ENCODE measurements at places on chromosomes 3 and 15.

DNA sequence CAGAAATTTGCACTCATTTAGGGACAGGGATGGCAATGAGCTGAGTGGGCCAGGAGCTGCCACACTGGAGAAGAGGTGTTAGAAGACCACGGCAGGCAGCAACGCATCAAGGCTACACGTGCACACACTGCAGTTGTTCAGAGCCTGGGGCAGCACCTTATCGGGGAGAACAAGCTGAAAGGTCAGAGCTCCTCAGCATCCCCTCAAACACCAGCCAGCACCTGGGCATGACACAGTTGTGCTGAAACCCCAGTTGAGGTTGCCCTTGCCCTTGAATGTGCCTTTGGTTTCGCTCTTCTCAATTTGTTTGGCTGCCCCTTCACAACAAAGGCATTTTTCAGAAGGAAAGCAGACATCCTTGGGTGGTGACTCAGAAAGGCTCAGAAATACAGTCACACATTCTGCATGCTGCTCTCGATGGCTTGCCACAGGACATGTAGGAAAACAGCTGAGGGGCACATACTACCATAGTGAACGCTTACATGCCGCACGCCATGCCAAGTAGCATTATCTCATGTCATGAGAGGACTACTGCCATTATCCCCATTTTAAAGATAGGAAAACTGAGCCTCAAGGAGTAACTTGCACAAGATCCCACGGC is 57.6 kb downstream of the ST8SIA2 start:
- no peak for DNase-seq

DNA sequence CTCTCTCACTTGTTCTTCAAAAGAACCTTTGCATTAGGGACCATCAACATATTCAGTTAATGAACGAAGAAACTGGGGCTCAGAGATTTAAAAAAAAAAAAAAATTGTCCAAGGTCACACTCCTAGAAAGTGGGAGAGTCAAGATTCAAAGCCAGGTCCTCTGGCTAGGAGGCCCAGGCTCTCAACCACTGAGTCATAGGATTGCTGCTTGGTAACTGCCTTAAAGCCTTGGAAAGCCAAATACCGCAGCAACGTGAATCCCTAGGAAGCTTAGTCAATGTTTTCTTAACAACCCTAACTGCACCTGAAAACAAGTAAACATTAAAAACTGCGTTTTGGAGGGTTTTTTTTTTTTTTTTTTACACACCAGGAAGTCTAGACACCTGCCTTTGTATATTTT is 156.8 kb downstream of the WNT5A start:
- DNase-seq, result peak; percentile 46

DNA sequence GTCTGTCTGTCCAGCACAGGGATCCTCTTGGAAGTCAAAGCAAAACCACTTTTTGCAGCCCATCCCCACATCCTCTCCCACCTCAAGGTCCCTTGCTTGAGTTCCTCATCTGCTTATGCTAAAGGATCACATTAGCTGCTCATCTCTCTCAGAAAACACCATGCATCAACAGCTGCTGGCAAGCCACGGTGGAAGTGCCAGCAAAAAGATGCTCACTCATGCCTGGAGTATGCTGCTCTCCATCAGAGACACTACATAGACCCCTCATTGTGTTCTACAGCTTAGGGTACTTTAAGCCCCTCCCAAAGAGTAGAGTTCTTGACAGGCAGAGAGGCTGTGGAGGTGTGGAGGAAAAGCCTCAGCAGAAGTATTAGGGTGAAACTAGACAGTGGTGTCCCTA is 94.6 kb upstream of the COL8A1 start:
- no peak for DNase-seq

DNA sequence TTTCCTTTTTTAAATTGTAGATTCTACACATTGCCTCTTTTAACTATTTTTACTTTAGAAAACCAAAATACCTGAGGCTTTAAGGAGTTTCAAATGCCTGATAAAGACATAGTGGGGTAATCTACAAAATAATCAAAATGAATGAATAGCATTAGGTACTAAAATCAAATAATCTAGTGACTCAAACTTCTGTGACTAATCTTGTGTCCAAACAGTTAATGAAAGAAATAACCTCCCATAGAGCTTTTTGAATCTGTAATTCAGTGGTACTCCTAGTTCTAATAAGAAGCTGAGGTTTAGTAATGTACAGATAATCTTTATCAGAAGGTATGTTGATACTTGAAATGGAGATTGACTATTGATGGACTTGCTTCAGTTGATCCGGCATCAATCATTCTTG is 53.0 kb downstream of the DTWD1 start:
- DNase-seq, result no peak

- no peak for DNase-seq
Observed at GRCh38 chr3:99938270-99938911, 120.7 kb downstream of the CMSS1 start.
